ENCODE measurements at places on chromosomes 1 and 21. TPM values are rescaled to one million over a fixed set of nuclear protein-coding genes. Genes with fewer than 3 reads are reported as not detected.
A peak's percentile ranks its signal among the peaks of the same experiment; 100 is the strongest.

DNA sequence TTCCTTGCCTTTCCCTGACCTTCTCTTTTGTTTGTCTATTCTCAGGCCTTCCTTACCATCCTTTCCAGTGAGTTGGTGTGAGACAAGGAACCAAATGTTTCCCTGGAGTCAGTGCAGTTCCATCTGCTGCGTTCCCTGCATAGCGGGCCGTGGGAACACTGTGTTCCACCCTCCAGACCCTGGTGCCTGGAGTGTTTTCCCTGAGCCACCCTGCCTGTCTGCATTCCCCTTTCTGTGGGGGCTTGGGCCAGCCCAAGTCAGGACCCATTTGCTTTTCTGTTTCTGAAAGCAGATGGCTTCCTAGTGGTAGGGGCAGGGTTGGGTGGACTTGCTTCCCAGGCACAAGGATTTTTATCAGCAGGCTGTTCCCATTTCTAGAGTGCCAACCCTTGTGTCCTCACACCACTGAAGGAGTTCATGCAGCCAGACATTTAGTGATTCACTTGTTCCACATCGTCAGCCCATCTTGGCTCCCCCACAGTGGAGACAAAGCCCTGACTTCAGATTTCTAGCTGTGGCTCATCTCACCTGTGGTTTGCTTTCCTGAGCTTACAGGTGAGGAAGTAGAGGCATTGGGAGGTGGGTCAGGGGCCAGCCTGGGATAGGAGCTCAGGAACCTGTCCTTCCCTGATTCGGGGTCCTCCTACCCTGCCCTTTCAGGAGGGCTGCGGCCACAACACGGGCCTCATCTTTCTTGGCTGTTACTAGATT, 14.1 kb upstream of the MYOG start:
- no peak for DNase-seq

EFNA3 gene
- total RNA-seq, result 1.1 TPM

DNA sequence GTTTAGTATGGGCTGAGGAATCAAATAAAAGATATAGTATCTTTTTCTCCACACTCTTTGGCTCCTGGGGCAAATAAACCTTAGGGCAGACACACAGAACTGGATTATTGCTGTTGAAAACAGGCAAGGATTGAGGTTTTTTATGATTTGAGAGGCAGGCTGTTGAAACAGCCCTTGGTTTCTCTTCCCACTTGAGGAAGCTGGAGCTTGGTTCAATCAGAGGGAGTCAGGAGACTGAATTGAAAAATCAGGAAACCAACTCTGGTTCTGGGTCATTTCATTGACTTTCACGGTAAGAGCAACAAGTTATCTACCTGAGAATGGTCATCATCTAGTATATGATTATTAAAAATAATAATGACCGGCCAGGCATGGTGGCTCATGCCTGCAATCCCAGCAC, 108.4 kb downstream of the CNIH3 start:
- no peak for DNase-seq

TNFRSF18 gene
- not detected for total RNA-seq

DNA sequence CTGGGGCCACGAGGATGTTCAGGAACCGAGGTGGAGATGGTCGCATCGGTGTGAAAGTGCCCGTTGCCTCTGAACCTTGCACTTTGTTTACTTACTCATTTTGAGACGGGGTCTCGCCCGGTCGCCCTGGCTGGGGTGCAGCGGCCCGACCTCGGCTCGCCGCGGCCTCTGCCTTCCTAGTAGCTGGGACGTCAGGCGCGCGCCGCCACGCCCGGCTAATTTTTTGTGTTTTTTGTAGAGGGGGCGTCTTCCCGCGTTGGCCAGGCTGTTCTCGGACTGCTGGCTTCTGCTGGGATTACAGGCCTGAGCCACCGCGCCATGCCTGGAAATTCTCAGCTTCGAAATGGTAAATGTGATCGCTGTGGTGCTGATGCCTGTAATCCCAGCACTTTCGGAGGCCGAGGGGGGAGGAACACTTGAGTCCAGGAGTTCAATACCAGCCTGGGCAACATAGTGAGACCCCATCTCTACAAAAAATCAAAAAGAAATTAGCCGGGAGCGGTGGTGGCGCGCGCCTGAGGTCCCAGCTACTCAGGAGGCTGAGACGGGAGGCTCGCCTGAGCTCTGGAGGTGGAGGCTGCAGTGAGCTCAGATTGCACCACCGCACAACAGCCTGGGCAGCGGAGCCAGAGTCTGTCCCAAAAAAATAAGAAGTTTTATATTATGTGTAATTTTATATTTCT, 684 bp upstream of the MRPL20 start:
- no peak for DNase-seq

GRCh38 chr1:159015440-159015909, 5.8 kb downstream of the IFI16 start:
- peak; percentile 68 for DNase-seq

DNA sequence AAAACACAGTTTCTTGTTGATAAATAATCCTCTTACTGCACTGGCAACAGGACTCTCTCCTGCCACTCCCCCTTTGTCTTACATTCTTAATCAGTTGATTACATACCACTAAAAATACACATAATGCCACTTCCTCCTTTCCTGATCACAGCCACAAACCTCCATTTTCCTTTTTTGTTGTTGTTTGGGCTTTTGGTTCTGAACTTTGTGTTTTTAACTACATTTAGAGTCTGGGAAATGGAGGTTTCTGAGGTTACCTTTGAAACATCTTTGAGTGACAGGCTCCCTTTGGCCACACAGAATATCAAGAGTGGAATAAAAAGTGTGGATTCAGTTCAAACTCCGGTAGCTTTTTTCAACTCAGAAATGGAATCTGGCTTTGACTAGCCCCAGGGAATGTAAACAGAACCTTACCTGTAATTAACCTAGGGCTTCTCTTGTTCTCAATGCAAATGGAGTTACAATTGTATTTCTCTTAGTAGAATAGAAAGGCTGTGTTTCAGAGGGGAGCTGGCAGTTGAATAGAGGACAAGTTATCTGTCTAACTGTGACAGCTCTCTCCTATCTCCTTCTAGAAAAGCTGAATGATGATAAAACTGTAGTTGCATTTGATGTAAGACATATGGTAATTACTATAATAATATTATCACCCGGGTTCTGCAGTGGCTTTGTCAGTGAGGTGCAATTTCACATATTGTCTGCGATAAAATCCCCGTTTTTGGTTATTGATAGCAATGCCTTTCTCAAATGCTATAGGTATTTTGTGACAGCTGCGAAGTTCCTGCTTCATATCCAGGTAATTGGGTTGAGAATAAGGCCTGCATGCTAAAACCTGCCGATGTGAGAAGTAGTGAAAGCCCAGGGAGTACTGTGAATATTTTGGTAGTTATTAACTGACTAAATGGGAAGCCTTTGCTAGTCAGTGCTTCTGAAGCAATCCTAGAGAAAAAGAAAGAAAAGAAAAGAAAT, 66.9 kb downstream of the ST6GALNAC5 start:
- DNase-seq, result no peak

- DNase-seq, result peak; percentile 15
Measured at GRCh38 chr1:202252271-202252670, 58.7 kb downstream of the LGR6 start.

- no peak for DNase-seq
Measured at GRCh38 chr1:71228742-71229365, 148.0 kb upstream of the ZRANB2 start.

DNA sequence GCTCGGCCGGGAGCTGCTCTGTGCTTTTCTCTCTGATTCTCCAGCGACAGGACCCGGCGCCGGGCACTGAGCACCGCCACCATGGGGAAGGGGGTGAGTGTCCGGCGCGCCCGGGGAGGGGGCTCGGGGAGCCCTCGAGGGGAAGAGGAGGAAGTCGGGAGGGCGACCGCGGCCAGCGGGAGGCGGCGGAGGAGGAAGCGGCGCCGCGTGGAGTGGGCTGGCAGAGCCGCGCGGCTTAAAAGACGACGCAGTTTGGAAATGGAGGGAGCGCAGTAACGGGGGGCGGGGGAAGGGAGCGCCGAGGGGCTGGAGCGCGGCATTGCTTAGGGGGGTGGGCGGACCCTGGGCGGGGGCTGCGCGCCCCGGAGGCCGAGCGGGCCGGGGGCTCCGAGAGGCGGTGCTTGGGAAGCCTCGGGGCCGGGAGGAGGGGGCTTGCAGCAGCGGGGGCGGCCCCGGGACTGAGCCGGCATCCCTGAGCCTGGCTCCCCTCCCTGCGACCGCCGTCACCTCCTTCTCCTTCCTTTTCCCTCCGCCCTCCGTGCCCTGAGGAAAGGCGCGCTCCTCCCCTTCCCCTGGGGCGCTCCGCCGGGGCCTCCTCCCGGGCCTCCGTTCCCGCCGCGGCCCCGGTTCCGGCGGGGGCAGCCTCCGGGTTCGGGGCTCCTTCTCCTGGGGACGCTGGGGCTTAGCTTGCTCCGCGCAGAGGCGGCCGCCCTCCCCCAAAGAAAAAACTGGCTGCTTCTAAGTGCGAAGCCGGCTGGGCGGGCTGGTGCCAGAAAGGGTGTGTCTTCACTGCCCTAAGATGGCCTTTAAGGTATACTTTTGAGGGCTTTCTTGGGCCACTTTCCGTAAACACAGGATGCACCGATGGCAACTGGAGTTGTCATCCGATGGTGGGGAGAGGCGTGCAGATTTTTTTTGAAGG, 648 bp downstream of the ATP1A1 start:
- DNase-seq, result peak; percentile 88

CCDC30 gene
- total RNA-seq, result 1.9 TPM

DNA sequence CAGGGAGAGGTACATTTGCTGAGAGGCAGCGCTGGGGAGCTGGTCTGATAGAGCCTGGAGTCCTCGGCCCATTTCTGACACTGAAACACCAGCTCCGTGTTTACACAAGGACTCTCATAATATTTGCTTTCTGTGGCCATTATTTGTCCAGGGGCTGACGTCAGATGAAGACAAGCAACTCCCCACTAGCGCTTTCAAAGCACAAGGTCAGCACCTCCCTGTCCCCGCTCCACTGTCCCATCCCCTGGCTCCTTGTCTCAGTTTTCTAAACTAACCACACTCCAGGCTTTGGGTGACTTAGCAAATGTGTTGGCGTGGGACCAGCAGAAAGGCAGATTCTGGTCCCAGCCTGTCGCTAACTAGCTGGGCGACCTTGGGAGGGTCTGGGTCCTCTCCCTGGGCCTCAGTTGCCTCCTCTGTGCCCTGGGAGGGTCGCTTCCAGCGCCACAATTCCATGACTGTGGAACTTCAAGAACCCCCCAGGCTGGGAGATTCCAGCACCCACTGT, 37.4 kb upstream of the ZBTB40 start:
- no peak for DNase-seq

GRCh38 chr1:100631015-100631551, 88.5 kb upstream of the VCAM1 start:
- DNase-seq, result no peak

LCA5L gene
- 0.46 TPM for total RNA-seq

- DNase-seq, result no peak
Measured at GRCh38 chr1:180923887-180924286, 11.2 kb downstream of the KIAA1614 start.

DNA sequence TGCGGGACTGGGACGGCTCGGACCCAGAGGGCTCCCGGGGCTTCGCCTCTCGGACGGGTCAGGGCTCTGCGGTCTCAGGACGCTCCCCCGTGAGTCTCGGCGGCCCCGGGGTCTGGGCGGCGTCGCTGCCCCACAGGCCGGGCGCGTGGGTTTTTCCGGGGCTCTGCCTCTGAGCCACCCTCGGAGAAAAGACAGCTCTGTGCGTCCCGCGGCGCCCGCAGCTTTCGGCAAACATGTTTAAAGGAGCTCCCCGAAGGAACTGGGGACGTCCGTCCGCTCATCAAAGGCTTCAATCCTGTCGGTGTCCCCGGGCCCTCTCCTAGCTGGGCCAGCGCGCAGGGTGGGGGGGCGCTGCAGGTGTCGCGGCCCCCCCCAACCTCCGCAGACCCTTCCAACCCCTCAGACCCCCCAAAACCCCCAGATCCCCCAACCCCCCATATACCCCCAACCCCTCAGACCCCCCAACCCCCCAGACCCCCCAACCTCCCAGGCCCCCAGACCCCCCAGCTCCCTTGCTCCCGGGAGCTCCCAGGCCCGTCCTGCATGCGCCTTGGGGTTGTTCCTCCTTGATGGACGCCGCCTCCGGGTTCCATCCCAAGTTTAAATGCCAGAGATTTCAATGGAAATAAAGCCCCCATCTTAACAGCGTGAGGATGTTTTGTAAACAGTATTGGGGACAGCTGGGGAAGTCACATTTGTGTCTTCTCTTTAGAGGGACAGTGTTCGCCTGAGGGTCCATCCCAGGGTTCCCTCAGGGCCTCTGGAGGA, 996 bp upstream of the C1orf159 start:
- no peak for DNase-seq

DNA sequence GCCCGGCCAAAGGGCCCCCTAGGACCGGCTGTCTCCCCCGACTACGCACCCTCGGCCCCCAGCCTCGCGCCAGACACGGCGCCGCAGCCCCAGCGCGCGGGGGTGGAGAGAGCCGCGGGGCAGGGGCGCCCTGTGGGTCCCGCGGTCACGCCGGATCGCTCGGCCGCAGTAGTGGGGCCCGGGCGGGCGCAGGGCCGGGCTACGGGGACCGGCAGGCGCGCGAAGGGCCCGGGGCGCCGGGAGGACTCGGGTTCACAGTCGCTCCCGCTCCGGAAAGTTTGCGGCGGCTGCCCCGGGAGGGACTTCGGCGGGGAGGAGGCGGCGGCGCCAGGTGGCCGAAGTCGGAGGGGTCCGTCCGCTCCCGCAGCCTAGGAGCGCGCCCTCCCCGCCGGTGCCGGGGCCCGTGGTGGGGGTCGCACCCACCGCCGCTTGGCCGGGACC, 7.1 kb upstream of the ZNF669 start:
- peak; percentile 73 for DNase-seq

- DNase-seq, result no peak
Measured at GRCh38 chr1:193066606-193067005, 7.2 kb downstream of the RO60 start.

GRCh38 chr1:222790115-222790514, 24.7 kb upstream of the DISP1 start:
- no peak for DNase-seq

DNA sequence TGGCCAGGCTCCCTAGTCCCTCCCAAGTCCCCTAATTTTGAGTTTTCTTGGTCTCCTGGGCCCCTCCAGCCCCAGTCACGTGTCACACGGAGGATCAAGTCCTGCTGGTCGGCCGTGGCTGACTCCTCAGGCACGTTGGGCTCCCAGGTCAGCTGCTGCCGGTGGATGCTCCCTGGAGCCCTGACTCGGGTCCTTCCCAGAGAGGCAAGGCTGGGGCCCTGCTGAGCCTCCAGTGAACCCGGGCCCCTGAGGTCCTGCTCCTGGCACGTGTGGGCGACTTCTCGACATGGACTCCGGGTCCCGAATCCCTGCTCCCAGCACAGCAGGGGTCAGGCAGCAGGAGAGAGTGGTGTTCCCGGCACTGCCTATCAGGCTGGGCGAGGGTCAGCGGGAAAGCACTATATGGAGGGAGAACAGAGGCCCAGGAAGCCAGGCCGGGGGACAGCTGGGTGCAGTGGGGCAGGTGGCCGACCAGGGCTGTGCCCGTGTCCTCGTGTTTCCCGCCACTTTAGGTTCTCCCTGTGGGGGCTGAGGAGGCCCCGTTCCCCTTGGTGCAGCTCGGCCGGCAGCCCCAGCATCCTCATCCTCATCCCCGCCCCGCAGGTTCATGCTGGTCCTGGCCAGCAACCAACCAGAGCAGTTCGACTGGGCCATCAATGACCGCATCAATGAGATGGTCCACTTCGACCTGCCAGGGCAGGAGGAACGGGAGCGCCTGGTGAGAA, 13.2 kb downstream of the TMEM240 start:
- no peak for DNase-seq

GRCh38 chr21:42736646-42737350, 83.4 kb downstream of the PDE9A start:
- no peak for DNase-seq

SYT6 gene
- total RNA-seq, result not detected

- no peak for DNase-seq
Measured at GRCh38 chr1:236460103-236460502, 63.7 kb upstream of the LGALS8 start.

ELAVL4 gene
- total RNA-seq, result not detected

All from Right ventricle myocardium inferior (tissue), 1 donor.